ENCODE measurements at places on chromosomes 3 and 15. TPM values are rescaled to one million over a fixed set of nuclear protein-coding genes. Genes with fewer than 3 reads are reported as not detected.

GRCh38 chr3:30256474-30256873 is 349.9 kb upstream of the TGFBR2 start:
- DNase-seq, result no peak

GRCh38 chr3:23594894-23595670 is 210.7 kb upstream of the UBE2E1 start:
- DNase-seq, result no peak

- DNase-seq, result no peak
Measured at GRCh38 chr3:177345973-177346503, 148.8 kb upstream of the TBL1XR1 start.

GRCh38 chr15:27587810-27588209 is 511.3 kb downstream of the OCA2 start:
- no peak for DNase-seq

DNA sequence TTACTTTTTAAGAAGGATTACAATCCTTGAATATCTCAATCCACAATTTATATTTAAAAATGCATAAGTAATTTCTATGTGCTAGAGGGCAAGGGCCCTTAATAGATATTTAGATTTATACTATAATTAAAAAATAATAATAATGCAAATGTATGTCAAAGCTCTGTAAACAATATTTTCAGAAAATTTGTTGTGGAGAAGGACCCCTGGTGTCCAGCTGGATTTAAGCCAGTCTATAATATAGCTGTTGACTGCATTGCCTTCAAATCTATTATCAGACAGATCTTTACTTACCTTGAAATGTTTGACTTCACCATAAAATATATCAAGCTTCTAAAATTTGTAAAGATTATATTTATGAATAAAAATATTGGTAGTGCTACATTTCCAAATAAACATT is 65.6 kb downstream of the ZBTB20 start:
- DNase-seq, result no peak

The OR5H14 gene
- not detected for total RNA-seq

- no peak for DNase-seq
Measured at GRCh38 chr3:60781935-60782334, 469.3 kb downstream of the FHIT start.

DNA sequence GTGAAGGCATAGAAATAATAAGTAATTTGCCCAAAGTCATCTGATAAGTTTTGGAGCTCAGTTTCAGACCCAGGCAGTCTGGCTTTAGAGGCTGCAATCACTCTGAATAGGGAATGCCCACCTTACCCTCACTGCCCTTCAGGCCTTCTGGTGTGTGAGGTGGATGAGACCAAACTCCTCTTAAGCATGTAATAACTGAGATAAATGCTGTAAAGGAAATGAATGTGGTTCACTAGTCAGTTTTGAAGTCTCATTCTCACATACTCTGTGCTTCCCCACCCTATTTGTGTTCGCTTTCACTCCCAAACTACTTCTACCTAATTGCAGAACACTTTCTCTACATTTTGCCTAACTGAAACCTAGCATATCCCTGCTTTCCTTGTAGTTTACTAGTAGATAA is 144.1 kb downstream of the FILIP1L start:
- DNase-seq, result no peak

- DNase-seq, result no peak
Measured at GRCh38 chr3:33146791-33147445, 33.1 kb downstream of the CRTAP start.

DNA sequence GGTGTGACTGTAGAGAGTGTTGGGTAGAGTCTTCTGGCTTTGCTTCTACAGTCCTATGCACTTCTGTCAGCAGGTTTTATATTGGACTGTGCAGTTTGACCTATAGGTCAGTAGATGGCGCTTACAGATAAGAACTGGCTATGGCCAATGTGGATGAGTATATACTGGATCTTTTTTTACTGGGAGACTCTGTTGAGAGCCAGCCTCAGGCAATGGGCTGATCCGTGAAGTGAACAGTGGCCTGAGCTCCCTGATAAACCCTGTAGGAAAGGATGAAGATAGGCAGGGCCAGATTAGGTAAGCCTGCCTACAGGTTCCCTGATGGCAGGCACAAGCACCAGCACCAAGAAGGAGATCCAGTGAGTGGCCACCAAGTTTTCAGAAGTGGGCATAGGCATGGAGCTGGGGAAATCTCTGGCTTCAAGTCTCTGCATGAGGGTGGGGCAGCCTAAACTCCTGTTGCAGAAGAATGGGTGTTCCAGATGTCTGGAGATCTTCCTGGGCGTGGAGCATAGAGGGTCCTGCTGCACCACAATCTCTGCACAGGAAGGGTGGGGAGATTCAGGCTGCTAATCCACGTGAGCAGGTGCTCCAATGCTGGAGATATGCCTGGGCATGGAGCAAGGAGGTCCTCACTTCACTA is 326.0 kb upstream of the SGO1 start:
- DNase-seq, result no peak

DNA sequence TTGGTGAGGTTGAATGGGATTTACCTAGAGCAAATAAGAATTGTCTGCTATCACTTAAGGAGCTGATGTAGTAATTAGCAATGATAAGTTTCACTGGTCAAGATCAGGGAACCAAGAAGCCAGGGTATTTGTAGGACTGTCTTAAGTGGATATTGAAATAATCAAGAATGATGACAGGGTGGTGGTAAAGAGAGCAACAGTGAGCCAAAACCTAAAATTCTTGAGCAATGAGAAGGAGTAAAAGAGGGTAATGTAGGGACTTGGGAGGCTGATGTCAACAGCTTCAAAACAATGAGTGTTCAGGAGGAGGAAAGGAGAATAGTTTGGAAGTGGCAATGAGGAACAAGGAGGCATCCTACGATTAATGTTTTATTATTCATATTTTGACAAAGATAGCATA is 31.5 kb upstream of the SLC2A2 start:
- no peak for DNase-seq

The CALML4 gene
- 2.2 TPM for total RNA-seq

The CAND2 gene
- total RNA-seq, result 14.5 TPM
